Gastrocnemius medialis (tissue), 4 donors: ENCODE measurements at places on chromosomes 4 and X. TPM values are rescaled to one million over a fixed set of nuclear protein-coding genes. Genes with fewer than 3 reads are reported as not detected.

RIPPLY1 gene
- not detected for total RNA-seq

HTN1 gene
- not detected for total RNA-seq

HS3ST1 gene
- 0.10 TPM for total RNA-seq

DIAPH2 gene
- total RNA-seq: 26.3 TPM

IL2 gene
- total RNA-seq: not detected

F9 gene
- 0.53 TPM for total RNA-seq

CXCL13 gene
- not detected for total RNA-seq

GPR143 gene
- not detected for total RNA-seq

TCP11X2 gene
- total RNA-seq: not detected

PDLIM3 gene
- total RNA-seq: 2,309 TPM

BEX5 gene
- total RNA-seq: not detected

SSX4B gene
- total RNA-seq: not detected

CT45A5 gene
- total RNA-seq: not detected

SLITRK4 gene
- 65.4 TPM for total RNA-seq

HADH gene
- 90.2 TPM for total RNA-seq

HHIP gene
- 0.70 TPM for total RNA-seq

FOXR2 gene
- total RNA-seq: not detected

MAGEC2 gene
- not detected for total RNA-seq

SPANXB1 gene
- not detected for total RNA-seq

LONRF3 gene
- 31.4 TPM for total RNA-seq

GATA1 gene
- not detected for total RNA-seq

SFRP2 gene
- total RNA-seq: 0.86 TPM

GABRQ gene
- not detected for total RNA-seq

GJB1 gene
- total RNA-seq: 0.80 TPM

CT45A3 gene
- total RNA-seq: not detected

NHSL2 gene
- total RNA-seq: 1.7 TPM

FAT1 gene
- total RNA-seq: 5.0 TPM

MAGEB1 gene
- total RNA-seq: not detected

CLGN gene
- not detected for total RNA-seq

RNF175 gene
- total RNA-seq: 1.2 TPM

EPGN gene
- not detected for total RNA-seq

KLHL4 gene
- total RNA-seq: 0.05 TPM

ZAR1 gene
- total RNA-seq: not detected

UNC5C gene
- total RNA-seq: not detected

AFF2 gene
- total RNA-seq: 1.0 TPM

ARHGAP36 gene
- total RNA-seq: 0.41 TPM

TLR1 gene
- total RNA-seq: 1.5 TPM

LIMCH1 gene
- 55.8 TPM for total RNA-seq

EGF gene
- total RNA-seq: 20.1 TPM
